ENCODE measurements at places on chromosomes 3 and 15. TPM values are rescaled to one million over a fixed set of nuclear protein-coding genes. Genes with fewer than 3 reads are reported as not detected.

DNA sequence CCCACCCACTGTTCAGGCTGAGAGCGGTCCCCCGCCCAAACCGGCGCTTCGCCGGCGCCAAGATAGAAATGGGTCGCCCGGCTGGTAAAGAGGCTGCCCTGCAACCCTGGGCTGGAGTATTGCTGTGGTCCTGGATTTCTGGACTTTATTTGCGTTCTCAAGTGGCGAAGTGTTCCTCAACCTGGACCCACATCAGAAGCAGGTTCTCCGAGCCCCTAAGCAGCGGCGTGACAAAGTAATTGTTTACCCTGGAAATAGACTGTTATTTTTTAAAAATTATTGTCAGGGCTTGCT lies 481 bp upstream of the DYNC1LI1 start:
- no peak for DNase-seq

DNA sequence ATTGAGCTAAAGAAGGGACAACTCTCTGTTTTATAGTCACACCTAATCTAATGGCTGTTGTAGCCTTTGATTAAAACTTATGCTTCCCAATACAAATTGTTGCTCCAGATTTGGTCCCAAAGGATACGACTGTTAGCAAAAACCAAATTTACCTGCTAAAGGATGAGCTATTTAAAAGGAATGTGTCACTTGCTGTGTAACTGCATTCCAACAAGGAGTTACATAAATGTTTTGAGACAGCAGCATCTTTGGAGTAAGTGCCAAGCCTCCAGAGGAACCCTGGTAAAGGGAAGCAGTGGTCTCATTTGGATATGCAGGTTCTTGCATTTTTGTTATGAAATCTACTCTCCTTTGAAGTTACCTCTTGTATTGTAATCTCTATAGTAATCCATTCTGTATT lies 233.3 kb downstream of the THSD4 start:
- no peak for DNase-seq

- DNase-seq, result no peak
Observed at GRCh38 chr3:58528629-58529028, 8.4 kb downstream of the ACOX2 start.

DNA sequence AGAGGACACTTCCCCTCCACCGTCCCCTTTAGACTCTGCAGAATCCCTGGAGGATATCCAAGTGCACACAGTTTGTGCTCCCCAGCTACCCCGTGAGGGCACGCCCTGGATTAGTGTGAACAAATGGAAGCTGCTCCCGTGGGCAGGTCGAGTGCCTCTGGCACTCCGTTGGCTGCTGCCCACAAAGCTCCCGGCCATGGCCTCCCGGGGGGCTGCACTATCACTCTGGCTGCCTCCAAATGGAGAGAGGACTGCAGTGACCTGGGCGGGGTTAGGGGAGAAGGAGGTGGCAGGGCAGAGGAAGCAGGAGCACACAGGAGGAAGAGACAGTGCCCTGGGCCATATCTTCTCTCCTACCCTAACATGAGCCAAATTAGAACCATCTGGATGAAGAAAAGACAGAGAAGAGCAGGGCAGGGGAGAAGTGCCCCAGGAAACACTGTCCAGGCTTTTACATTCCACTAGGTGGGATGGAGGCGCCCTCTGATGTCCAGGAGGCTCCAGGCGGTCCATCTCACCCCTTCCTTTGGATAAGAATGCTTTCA lies 29.4 kb upstream of the ACAD9 start:
- DNase-seq, result no peak

DNA sequence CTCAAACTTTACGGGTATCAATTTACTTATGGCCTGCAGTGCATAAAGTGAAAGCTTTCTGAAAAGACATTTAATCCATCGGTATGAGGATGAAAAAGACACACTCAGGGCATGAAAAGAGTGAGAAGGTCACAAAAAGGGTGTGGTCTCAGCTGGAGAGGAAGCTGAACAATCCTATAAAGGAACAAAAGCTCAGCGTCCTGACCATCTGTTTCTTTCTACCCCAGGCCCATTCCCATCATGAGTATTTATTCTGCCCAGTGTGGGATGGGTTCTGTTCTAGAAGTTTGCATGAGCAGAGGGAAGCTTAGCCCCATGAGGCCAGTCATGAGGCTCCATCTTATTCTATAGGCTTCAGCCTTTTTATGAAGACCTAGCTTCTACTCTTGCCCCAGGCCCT lies 144.6 kb downstream of the LPP start:
- no peak for DNase-seq

- no peak for DNase-seq
Observed at GRCh38 chr15:60779718-60780503, 301.0 kb upstream of the ICE2 start.

Gene DUOX1
- polyA plus RNA-seq, result 7.8 TPM
